Bronchial epithelial cell (primary cell): ENCODE measurements at places on chromosomes 2 and 18. TPM values are rescaled to one million over a fixed set of nuclear protein-coding genes. Genes with fewer than 3 reads are reported as not detected.

FBXO41 gene
- total RNA-seq: 1.6 and 1.8 TPM in 2 replicates

MREG gene
- total RNA-seq: 24.7 and 28.8 TPM in 2 replicates

MATN3 gene
- 0.26 and 1.0 TPM in 2 replicates for total RNA-seq

CMPK2 gene
- under 0.01 and 0.26 TPM in 2 replicates for total RNA-seq

DPYSL5 gene
- not detected in 2 replicates for total RNA-seq

PAX8 gene
- 3.5 TPM in 1 of 2 replicates, not detected in the other for total RNA-seq

VIL1 gene
- not detected in 2 replicates for total RNA-seq
